Stimulated activated CD8-positive, alpha-beta memory T cell treated with anti-CD3 and anti-CD28 coated beads, Interleukin-4, amount 100 ng/mL, for 1 hour (primary cell): ENCODE measurements at places on chromosomes 4 and X.

DNA sequence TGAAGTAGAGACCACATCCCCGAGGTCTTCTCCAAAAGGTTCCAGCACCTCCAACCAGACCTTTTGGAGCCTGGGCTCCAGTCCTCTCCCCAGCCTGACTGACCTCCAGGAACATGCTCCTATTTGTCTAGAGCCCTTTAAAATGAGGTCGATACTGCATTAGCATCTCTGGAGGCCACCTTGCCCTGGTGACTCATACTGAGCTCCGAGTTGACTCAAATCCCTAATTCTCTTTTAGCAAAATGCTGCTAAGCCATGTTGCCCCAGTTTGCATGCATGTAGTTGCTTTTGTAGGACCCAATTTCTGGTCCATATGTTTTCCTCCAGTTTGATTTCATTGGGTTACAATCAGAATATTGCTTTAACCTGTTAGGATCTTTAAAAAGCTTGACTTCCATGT lies 43.5 kb upstream of the CITED1 start:
- no peak for DNase-seq

- no peak for DNase-seq
These were observed at the start of gene PSAPL1 for GRCh38 chr4:7434766-7435150. Gene PSAPL1, minus strand, starts transcription at chr4:7434930. Its CDS starts 51 bp downstream, at chr4:7434879.

DNA sequence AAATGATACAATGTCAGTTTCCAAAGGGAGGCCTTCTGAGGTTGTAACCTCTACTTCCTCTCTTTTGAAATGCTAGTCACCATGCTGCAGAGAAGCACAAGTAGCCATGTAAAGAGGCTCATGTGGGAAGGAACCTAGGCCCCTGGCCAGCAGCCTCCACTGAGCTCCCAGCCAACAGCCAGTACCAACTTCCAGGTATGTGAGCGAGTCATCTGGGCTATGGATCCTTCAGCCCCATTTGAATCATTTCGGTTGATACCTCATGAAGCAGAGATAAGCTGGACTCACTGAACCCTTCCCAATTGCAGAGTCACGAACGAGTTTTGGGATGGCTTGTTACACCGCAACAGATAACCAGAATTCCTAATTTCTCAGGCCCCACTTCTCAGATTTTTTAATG lies 187.0 kb upstream of the LDB2 start:
- DNase-seq, result no peak

DNA sequence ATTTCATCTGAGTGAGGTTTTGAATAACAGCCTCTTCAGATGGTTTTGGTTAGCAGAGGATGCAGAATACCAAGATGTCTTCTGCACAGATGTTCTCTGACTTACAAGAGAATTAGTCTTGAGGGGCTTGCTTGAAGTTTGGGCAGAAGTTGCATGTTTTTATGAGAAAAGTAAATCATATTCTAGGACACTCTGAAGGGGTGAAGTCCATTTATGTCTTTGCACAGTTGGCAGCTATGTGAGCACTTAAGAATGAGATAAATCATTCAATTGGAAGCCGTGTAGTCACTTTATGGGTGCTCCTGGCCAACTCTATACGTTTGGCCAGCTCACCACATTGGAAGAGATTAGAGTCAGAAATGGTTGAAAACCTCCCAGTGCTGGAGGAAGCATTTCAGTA lies 252.7 kb upstream of the KCNIP4 start:
- DNase-seq, result no peak

DNA sequence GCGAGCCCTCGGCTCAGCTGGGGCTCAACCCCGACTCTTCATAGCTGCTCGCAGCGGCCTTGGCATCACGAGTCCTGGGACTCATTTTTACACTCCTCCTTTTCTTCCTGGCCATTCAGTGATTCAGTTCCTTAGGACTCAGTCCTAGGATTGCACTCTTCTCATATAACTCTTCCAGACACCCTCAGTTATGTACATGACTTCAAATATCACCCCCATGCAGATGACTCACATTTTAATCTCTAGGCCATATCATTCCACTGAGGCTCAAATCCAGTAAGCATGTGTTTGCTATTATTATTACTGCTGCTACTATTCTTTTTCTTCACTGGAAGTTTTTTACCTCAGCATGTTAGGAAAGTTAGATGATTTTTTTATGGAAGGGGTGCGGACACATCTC lies 14.4 kb downstream of the ITGB1BP2 start:
- DNase-seq, result no peak

DNA sequence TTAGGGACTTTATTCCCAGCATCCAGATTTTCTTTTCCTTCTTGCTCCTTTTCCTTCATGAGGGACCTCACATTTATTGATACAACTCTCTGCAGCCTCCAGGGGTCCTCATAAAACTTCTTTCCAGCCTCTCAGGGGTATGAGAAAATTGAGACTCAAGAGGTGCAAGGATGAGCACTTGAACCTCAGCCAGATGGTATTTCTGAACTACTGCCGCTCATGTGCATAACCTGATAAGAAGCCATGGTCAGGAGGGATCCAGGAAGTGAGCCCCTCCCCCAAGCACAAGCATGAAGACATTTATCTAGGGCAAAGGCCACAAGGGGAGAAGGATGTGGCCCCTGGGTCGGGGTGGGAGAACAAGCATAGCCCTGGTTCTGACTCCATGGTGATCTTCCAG lies 73.3 kb downstream of the TSPAN7 start:
- DNase-seq, result no peak

- no peak for DNase-seq
These were observed 41.9 kb downstream of the WDR1 start for GRCh38 chr4:10074767-10075105.

GRCh38 chrX:64456828-64457227 lies 61.6 kb upstream of the MTMR8 start:
- no peak for DNase-seq

- no peak for DNase-seq
These were observed 99.8 kb upstream of the GATB start for GRCh38 chr4:151860561-151861093.

GRCh38 chr4:161208564-161208963 lies 955.2 kb downstream of the FSTL5 start:
- no peak for DNase-seq

GRCh38 chr4:128521156-128521555 lies 233.5 kb upstream of the PGRMC2 start:
- no peak for DNase-seq

GRCh38 chrX:45807572-45808425 lies 607.1 kb upstream of the DIPK2B start:
- no peak for DNase-seq

DNA sequence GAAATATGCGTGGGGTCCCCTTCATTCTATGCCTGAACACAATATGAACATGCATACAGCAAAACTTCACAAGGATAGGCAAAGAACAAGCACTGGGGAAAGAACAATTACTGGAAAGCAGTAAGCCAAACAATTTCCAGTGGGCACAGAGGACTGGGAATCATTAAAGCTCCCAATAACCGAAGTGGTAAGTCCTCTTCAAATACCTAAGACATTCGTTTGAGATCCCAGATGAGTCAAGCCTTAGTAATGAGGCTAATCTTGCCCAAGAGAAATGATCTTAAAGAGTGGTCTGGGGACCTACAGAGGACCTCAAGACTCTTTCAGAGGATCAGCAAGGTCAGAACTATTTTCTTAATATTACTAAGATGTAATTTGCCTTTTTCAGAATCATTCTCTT lies 28.6 kb downstream of the ANAPC10 start:
- no peak for DNase-seq

GRCh38 chr4:107780665-107781064 lies 44.1 kb upstream of the SGMS2 start:
- no peak for DNase-seq

DNA sequence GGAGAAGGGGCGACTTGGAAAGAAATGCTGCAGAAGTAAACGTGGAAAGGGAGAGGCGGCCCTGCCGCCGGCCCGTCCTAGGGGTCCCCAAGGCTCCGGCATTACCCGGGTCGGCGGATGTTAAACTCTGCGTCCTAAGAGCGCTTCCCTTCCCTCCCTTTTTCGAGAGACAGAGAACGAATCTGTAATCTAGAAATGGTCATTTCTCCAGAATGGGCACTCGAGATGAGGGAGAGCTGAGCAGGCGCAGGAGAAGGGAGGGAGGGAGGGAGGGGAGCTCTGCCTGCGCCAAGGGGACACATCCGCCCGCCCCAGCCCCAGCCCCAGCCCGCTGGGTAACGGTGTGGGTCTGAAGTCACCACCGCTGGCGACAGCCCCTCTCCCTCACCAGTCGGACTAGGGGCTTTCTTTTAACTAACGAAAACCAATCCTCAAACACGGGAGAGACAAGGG lies 1.7 kb downstream of the HCFC1 start:
- no peak for DNase-seq

DNA sequence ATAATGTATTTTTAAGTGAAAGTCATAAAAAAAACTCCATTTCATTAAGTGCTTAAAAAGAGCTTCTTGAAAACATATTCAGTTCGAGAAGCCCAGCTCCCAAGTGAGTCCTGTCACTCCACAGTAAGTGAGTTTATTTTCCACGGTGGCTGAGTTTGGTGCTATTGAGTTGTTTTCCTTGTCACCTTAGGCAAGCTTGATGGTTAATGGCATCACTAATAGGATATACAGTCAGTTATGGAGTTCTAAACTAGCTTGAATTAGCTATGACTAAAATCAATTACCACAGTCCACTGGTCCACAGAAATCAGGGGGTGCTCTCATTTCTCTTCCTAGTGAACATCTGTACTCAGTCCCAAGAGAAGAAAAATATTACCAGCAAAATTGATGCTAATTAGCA lies 1526.2 kb upstream of the IGFBP7 start:
- no peak for DNase-seq

DNA sequence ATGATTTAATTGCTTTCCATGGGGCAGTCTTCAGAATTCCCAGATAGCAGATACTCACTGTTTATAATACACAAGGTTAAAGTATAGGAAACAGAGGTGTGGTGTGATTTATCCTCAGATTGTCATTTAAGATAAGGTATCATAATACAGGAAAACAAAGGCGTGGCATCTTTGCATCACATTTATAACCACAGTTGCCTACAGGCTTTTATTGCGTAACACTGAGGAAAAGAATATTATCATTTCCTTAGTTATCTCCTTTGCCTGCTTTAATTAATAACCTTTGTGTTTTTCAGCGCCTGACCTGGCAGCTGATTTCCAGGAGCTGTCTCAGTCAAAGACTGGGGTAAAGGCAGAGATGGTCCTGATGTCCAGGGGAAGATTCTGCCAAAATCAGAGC lies 68.8 kb downstream of the SSX7 start:
- no peak for DNase-seq

GRCh38 chrX:17964871-17965270 lies 103.8 kb upstream of the RAI2 start:
- no peak for DNase-seq

GRCh38 chr4:103948244-103949018 lies 228.6 kb upstream of the TACR3 start:
- DNase-seq, result no peak

GRCh38 chr4:48596336-48596735 lies 106.3 kb downstream of the ZAR1 start:
- DNase-seq, result no peak
